ENCODE measurements at places on chromosomes 5 and 9.

GRCh38 chr5:74360535-74361210 is 279.9 kb downstream of the ENC1 start:
- peak; percentile 43 for DNase-seq

DNA sequence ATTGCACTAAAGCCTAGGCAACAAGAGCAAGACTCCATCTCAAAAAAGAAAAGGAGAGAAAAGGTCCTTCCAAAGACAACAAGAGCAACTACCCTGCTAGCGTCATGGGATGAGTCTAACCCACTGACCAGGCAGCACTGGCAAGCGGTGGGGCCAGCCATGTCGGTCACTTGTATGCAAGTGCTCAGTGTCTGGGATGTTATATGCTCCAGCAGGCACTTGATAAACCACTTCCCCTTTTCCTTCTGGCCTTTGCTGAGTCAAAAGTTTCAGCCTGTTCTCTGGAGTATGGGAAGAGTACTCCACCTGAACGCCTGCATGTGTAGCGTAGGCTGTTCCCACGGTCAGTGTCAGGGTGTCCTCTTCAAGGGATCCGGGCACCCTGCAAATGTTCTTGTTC is 9.2 kb upstream of the MXD3 start:
- no peak for DNase-seq

DNA sequence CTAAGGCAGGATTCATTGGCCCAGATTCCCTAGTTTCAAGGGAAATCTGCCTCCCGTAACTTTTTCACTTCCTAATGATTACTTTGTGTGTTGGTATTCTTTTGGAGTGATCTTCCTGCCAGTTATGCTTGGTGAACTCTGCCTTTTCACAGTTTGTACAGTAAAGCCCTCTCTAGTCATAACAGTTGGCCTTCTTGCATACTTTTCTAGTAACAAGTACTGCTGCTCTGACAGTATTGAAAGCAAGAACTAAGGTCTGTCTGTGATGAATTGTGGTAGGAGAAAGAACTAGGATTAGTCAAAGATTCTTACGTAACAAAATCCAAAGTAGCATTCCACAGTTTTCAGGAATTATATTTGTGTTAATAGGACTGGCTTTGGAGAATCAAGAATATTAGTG is 1457.2 kb upstream of the WWC1 start:
- no peak for DNase-seq

DNA sequence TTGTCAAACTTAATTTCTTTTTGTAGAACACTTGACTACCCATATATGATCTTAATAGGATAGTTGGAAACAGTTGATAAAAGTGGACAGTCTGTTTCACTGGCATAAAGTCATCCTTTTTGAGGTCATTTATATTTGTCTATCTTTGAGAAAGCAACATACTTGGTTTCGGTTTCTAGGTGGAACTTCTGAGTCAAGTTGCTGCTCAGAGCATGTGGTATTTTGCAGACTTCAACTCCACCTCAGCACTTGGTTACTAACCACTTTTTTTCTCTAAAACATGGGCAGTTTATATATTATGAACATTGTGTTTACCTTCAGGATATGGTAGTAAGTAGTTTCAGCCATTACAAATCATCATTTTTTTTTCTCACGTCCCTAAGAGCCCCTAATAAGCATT is 1749.0 kb upstream of the C9orf72 start:
- DNase-seq = no peak

GRCh38 chr5:147223948-147224791 is 10.7 kb upstream of the STK32A start:
- peak; percentile 56 for DNase-seq

DNA sequence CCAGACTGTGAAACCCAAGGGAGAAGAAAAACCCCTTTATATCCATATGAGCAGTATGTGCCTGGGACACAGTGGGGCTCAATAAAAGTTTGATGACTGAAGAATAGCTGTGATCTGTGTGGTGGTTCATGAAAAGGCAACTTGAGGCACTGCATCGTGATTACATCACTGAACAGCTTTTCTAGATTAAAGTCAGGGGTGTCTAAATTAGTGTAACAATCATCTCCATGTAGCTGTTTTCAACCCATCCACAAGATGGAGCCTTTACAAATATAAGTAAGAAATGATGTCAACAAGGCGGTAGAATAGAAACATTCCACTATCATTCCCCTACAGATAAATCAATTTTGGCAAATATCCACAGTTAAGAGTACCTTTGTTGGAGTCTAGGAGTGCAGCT is 55.5 kb downstream of the PRRC1 start:
- no peak for DNase-seq

DNA sequence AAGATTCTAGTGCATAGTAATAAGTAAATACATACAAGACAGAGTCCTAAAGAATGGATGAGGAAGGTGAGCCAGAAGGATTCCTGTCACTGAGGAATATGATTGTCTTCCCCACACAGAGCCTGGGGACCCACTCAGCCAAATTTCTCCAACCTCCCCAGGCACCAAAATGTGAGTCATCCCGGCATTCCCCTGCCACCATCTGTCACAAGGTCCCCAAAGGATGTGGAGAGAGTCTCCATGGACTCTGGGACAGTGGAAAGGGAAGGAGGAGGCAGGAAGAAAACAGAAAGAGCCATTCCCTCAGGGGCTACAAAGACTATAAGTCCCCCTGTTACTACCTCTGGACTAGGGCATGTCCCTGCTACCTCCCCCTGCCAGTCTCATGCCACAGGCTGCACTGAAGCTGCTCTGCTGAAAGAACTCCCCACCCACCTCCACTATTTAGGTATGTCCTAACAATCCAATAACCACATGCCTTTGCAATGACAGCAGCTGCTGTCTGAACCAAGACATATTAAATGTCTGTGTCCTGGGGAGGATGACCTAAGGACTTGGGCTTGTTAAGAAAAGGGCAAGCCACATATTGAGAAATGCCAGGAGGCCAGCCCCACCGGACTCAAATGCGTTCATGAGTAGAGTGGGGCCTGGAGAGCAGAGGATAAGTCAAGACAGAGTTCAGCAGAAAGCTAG is 10.7 kb upstream of the OR5C1 start:
- no peak for DNase-seq

- DNase-seq = no peak
Measured at GRCh38 chr5:17455942-17456341, 42.1 kb upstream of the TAF11L2 start.

GRCh38 chr5:63963926-63964325 is 1.7 kb upstream of the HTR1A start:
- DNase-seq = no peak

DNA sequence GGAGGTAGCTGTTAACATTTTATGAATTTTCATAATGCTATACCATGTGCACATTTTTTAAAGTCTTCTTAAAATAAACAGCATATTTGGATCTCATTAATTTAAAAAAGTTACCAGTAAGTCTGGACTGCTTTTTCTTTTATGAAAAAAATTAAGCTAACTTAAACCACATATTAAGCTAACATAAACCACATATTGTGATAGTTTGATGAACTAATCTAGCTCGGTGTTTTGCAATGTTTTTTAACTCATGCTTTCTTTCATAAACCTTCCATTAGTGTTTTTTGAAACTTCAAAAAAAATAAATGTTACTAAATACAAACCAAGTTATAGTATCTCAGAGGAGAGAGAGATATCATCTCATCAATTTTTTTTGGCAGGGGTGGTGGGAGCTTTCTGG is 26.5 kb downstream of the POLK start:
- no peak for DNase-seq

DNA sequence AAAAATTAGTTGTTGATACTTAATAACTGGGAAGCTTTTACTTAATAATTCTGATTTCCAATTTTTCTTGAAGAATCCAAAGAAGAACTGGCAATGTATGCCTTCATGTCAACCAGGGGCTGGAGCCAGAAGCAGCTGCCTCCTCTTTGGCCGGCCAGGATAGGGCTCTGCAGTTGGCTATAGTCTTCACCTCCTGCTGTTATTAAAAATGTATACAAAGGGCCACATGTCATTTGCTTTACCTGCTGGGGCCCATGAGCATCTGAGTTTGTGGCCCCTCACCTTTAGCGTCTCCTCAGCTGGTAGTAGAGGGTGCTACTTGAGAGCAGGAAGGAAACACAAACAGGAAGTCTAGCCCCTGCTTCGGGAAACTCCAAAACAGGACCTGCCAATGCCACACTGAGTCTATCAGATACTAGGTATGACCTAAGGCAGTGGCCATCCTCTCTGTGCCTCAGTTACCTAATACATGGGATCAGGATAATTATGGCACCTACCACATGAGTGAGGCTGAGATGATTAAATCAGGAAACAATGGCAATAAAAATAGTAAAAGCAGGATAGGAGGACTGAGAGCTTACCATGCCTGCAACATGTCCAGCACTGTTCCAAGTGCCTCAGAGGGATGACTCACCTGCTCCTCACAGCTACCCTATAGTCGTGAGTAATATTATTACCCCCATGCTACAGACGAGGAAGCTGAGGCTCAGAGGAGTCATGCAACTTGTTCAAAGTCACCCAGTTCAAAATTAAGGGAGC is 21.3 kb downstream of the CCDC69 start:
- no peak for DNase-seq
